Aorta (tissue), 5 donors: ENCODE measurements at places on chromosomes 12 and 14. TPM values are rescaled to one million over a fixed set of nuclear protein-coding genes. Genes with fewer than 3 reads are reported as not detected.
A peak's percentile ranks its signal among the peaks of the same experiment; 100 is the strongest.

DNA sequence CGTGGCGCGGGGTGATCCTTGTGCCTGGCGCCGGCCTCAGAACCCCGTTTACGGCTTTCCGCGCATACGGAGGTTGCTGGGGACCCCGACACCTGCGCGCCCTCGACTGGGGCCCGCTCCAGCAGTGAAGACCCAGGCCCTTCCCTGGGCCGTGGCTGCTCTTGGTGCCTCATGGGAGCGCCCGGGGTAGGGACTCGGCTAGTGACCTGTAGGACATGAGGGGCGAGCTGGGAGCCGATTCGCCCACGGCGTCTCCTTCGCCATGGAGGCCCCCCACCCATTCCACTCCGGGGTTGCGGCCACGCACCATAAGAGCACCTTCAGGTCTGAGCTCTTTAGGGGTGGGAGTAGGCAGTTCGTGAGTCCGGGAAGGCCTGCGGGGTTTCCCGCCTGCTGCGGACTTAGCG, 14.2 kb upstream of the PAX9 start:
- H3K36me3 ChIP-seq: no peaks in the 10 kb centered on the region
- H3K4me1 ChIP-seq: no peaks in the 10 kb centered on the region
- H3K27ac ChIP-seq: no peak overlapping the region
- peak; percentile 77 for DNase-seq
- peaks cover 1% of the 10 kb centered on the region for H3K27me3 ChIP-seq

GRCh38 chr14:24055971-24056799, 4.4 kb downstream of the CARMIL3 start:
- no peak overlapping the region for H3K27ac ChIP-seq
- no peak overlapping the region for H3K4me3 ChIP-seq
- no peaks in the 10 kb centered on the region for H3K36me3 ChIP-seq
- no peaks in the 10 kb centered on the region for H3K4me1 ChIP-seq
- no peaks in the 10 kb centered on the region for H3K27me3 ChIP-seq
- DNase-seq: no peak

The SLCO1B1 gene
- not detected for polyA plus RNA-seq

- no peaks in the 10 kb centered on the region for H3K4me1 ChIP-seq
- H3K27me3 ChIP-seq: no peaks in the 10 kb centered on the region
- no peak overlapping the region for H3K4me3 ChIP-seq
- H3K36me3 ChIP-seq: no peaks in the 10 kb centered on the region
- DNase-seq: no peak
- no peak overlapping the region for H3K27ac ChIP-seq
Measured at GRCh38 chr12:72792889-72793288, 520.7 kb downstream of the TRHDE start.

DNA sequence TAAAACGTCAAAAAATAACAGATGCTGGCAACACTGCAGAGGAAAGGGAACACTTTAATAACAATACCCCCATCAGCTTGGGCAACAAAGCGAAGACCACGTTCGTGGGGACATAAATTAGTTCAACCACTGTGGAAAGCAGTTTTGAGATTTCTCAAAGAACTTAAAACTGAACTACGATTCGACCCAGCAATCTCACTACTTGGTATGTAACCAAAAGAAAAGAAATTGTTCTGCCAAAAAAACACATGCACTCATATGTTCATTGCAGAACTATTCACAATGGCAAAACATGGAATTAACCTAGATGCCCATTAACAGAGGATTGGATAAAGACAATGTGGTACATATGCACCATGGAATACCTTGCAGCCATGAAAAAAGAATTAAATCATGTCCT, 81.2 kb upstream of the RAP1B start:
- H3K4me1 ChIP-seq: no peaks in the 10 kb centered on the region
- no peak for DNase-seq
- H3K4me3 ChIP-seq: no peak overlapping the region
- no peaks in the 10 kb centered on the region for H3K36me3 ChIP-seq

DNA sequence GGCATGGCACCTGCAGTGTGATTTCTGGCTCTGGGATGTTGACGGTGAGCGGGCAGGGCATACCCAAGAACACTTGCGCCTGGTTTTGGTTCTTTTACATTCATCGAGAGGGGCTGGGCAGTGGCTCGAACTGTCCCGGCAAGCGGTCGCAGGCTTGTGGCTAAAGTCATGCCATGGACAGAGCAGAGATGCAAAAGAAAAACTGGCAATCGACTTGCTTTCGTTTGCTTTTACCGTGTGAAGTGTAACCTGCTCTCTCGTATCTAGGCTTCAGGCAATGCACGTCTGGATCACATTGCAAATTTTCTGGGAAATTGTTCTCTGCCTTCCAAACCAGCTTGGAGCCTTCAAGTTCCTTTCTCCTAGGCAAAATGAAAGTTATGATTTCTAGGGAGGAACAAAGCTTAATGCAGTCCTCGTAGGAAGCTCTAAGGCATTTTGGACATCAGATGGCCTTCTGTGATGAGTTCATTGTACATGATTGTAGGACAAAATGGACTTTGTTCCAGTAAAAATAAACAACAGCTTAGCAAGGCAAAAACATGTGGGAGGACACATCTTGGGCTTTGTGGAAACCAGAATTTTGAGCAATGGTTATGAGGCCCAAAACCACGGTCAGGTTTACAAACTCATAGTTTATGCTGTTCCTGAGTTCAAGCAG, 18.3 kb downstream of the ADGRD1 start:
- H3K27me3 ChIP-seq: no peaks in the 10 kb centered on the region
- H3K27ac ChIP-seq: no peak overlapping the region
- H3K36me3 ChIP-seq: no peaks in the 10 kb centered on the region
- no peak for DNase-seq
- no peak overlapping the region for H3K4me3 ChIP-seq

GRCh38 chr14:102795060-102795925, 18.0 kb downstream of the TRAF3 start:
- no peak for DNase-seq
- H3K27me3 ChIP-seq: no peaks in the 10 kb centered on the region
- no peak overlapping the region for H3K27ac ChIP-seq
- no peak overlapping the region for H3K4me3 ChIP-seq
- H3K36me3 ChIP-seq: no peaks in the 10 kb centered on the region

GRCh38 chr12:130031571-130032189, 127.9 kb upstream of the TMEM132D start:
- H3K4me1 ChIP-seq: no peaks in the 10 kb centered on the region
- H3K27me3 ChIP-seq: no peaks in the 10 kb centered on the region
- H3K27ac ChIP-seq: no peak overlapping the region
- H3K36me3 ChIP-seq: no peaks in the 10 kb centered on the region

The SDS gene
- polyA plus RNA-seq: 1.0 TPM

DNA sequence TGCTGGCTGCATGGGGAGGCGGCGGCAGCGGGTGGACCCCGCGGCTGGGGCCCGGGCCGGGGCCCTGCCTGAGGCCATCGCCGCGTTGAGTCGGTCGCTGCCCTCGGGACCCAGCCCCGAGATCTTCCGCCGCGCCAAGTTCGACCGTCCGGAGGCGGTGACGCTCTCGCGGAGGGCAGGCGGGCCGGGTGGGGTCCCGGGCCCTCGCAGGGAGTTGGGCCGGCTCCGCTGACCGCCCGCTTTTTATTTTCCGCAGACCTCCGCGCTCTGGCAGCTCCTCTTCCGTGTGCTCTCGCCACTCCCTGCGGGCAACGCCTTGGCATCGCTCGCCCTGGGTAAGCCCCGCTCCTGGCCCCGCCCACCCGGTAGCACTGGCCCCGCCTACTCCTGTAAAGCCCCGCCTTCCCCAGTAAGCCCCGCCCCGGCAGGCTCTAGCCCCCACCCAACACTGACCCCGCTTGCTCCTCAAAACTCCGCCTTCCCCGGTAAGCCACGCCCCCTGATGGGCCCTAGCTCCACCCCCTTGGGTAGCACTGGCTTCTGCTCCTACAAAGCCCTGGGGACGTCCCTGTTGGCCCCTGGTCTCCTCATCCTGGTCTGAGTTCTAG, 424 bp downstream of the TEDC1 start:
- H3K4me1 ChIP-seq: no peaks in the 10 kb centered on the region
- H3K27ac ChIP-seq: peak overlapping the region; percentile 2
- DNase-seq: peak; percentile 81
- no peaks in the 10 kb centered on the region for H3K27me3 ChIP-seq

The SLC22A17 gene
- 85.8 TPM for polyA plus RNA-seq

GRCh38 chr12:68759852-68760251, 13.9 kb downstream of the SLC35E3 start:
- DNase-seq: no peak
- H3K36me3 ChIP-seq: peaks cover 6% of the 10 kb centered on the region
- H3K4me1 ChIP-seq: no peaks in the 10 kb centered on the region
- H3K27me3 ChIP-seq: no peaks in the 10 kb centered on the region
- no peak overlapping the region for H3K27ac ChIP-seq

DNA sequence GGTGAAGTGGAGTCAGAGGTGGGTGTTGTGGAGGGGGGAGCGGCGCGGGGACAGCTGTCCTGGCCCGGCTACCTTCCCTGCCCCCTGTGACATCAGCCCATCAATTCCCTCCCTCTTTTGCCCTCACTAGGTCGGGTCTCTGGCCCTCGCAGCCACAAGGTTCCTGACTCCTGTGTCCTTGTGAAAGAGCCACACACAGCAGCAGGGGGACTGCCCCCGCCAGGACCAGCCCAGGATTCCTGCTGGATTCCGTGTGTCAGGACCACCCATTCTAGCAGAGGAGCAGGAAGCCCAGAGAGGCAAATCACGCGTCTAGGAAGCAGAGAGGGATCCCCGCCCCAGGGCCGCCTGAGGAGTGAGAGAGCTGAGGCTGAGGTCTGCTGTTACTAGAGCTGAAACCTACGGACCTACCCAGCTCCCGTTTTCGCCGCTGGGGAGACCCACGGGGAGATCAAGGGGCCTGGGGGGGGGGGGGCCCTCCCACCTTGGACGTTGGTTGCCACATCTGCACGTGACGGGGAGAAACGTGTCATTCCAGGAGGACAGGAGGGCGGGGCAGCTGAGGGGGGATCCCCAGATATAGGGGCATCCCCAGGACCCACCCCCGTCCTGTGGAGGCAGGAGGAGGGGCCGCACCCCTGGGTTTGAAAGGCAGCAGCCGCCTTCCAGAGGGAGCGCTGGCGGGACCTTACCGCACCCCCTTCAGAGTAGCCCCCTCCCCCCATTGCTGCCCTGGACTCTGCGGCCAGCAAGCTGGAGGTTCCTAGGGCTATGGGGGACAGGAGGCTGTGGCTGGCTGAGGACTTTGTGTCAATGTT, 12.5 kb upstream of the INF2 start:
- DNase-seq: peak; percentile 78
- H3K4me1 ChIP-seq: no peaks in the 10 kb centered on the region

DNA sequence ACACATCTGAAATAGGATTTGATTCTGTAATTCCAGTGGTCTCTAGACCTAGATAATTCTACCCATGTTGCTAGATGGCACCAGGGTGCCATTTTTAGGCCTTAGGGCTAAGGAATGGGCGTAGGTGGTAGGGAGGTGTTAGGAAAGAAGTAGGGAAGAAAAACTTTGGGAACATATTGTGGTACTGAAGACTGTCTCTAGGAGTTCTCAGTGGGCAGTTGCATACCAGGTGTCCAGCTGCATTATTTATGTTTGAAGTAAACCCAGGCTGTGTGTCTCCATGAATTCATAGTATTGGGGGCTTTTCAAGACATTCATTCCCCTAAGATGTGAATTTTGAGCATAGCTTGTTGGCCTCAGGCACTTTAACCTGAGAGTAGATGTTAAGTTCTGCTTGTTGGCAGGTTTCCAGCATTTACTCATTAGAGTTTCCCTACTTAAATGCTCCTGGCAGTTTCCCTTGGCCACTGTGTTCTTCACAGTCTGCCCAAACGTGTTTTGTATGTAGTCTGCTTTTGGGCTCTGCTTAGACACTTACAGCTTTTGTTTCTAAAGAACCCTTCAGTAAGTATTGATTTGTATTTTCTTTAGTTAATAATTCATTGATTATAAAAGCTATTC, 31.5 kb upstream of the CCT2 start:
- H3K27me3 ChIP-seq: no peaks in the 10 kb centered on the region
- no peaks in the 10 kb centered on the region for H3K4me1 ChIP-seq
- H3K36me3 ChIP-seq: no peaks in the 10 kb centered on the region
- H3K27ac ChIP-seq: no peak overlapping the region

DNA sequence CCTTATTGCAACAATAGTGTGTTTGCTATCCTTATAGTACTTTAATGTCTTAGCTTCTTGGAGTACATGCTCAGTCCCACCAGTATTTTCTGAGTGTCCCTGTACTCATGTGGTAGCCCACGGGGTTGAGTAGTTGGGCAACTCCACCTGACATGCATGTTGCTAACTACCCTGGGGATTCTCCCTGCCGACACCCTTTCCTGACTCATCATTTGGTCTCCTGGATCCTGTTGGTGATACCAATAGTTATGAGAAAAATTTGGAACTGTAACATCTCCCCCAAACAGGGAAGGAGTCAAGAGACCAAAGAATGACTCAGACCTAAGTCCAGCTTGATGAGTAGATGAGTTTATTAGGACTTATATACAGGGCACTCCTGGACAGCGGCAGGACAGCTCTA, 101.6 kb downstream of the BRMS1L start:
- H3K4me3 ChIP-seq: no peak overlapping the region
- DNase-seq: no peak
- no peaks in the 10 kb centered on the region for H3K4me1 ChIP-seq

GRCh38 chr12:18886962-18887361, 149.0 kb downstream of the CAPZA3 start:
- no peaks in the 10 kb centered on the region for H3K27me3 ChIP-seq
- H3K4me1 ChIP-seq: no peaks in the 10 kb centered on the region
- no peaks in the 10 kb centered on the region for H3K36me3 ChIP-seq
- no peak for DNase-seq
- no peak overlapping the region for H3K27ac ChIP-seq
- no peak overlapping the region for H3K4me3 ChIP-seq

The RIMBP2 gene
- not detected for polyA plus RNA-seq

DNA sequence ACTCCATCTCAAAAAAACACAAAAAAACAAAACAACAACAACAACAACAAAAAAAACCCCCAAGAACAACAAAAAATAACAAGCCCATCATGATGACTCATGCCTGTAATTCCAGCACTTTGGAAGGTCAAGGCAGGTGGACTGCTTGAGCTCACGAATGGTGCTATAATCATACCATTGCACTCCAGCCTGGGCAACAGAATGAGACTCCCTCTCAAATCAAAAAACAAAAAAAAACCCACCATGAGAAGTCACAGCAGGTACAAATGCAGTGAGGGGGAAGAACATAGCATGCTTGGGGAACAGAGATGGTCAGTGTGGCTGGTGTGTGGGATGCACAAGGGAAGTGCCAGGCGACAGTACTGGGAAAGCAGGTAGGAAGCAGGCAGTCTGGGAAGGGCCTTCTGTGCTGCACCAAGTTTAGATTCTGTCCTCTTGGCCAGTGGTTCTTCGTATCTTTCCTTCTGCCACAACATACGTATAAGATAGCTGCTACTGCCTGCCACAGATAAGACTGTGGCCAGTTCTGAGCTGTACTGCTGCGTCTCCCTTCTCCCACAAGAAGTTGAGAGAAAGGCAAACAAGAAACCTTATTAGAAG, 28.0 kb downstream of the ATG14 start:
- peaks cover 11% of the 10 kb centered on the region for H3K4me1 ChIP-seq
- peaks cover 2% of the 10 kb centered on the region for H3K36me3 ChIP-seq
- H3K27me3 ChIP-seq: no peaks in the 10 kb centered on the region
- DNase-seq: no peak

DNA sequence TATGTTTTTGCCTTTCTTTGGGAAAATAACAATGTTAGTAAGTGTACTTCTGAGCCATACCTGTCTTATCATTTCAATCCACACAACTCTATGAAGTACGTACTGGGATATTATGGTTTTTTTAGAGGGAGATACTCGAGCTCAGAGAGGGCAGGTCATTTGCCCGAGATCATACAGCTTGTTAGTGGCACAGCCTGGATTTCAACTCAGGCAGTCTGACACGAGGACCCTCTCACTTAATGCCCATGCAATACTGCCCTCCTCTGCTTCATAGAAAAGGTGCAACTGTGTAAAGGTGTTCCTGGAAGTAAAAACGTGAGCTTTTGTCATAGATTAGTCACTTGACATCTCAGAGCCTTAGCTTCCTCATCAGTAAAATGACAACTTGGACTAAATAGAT, 128.0 kb downstream of the NDUFA12 start:
- H3K27ac ChIP-seq: no peak overlapping the region
- DNase-seq: no peak
- H3K27me3 ChIP-seq: no peaks in the 10 kb centered on the region

The GRIN2B gene
- not detected for polyA plus RNA-seq
